ENCODE measurements at places on chromosomes 12 and 14. TPM values are rescaled to one million over a fixed set of nuclear protein-coding genes. Genes with fewer than 3 reads are reported as not detected.

OASL gene
- total RNA-seq = not detected

TUNAR gene
- total RNA-seq = 54.1 TPM

KRT77 gene
- not detected for total RNA-seq

TAS2R14 gene
- total RNA-seq = 5.9 TPM

REM2 gene
- total RNA-seq = 1.2 TPM

SYT1 gene
- 37.9 TPM for total RNA-seq

GRCh38 chr14:55103005-55103640 lies 25.9 kb upstream of the LGALS3 start:
- H3K36me3 ChIP-seq = no peaks in the 10 kb centered on the region
- H3K27me3 ChIP-seq = no peaks in the 10 kb centered on the region
- peak; percentile 84 for DNase-seq
- 0 out of 2 replicates have a peak overlapping the region, but pooled peaks have one; percentile 4 for H3K4me3 ChIP-seq
- H3K4me1 ChIP-seq = peaks cover 22% of the 10 kb centered on the region
- peak overlapping the region; percentile 75 for H3K27ac ChIP-seq

GRCh38 chr12:121472150-121472905 lies 72.4 kb downstream of the RNF34 start:
- DNase-seq = no peak
- no peak overlapping the region for H3K4me3 ChIP-seq
- 0 out of 2 replicates have a peak overlapping the region, but pooled peaks have one; percentile 2 for H3K27ac ChIP-seq
- peaks cover 15% of the 10 kb centered on the region for H3K4me1 ChIP-seq

DNA sequence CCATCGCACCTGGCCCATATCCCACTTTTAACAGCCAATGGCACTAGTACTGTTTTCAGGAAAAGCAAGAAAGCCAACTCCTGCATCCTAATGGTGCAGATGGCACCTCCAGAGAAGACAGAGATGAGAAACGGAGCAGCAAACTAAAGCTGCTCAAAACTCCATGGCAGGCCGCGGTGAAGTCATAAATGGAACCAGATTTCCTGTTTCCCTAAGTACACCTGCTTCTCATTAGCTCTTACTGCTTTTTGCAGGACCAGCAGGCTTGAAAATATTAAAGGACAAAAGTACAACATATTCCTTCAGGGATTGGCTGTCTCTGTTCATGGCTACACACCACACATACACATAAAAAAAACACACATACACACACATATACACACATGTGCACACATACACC lies 36.7 kb upstream of the LGALS3 start:
- no peak for DNase-seq
- H3K36me3 ChIP-seq = no peaks in the 10 kb centered on the region
- H3K4me3 ChIP-seq = no peak overlapping the region
- H3K4me1 ChIP-seq = no peaks in the 10 kb centered on the region

DNA sequence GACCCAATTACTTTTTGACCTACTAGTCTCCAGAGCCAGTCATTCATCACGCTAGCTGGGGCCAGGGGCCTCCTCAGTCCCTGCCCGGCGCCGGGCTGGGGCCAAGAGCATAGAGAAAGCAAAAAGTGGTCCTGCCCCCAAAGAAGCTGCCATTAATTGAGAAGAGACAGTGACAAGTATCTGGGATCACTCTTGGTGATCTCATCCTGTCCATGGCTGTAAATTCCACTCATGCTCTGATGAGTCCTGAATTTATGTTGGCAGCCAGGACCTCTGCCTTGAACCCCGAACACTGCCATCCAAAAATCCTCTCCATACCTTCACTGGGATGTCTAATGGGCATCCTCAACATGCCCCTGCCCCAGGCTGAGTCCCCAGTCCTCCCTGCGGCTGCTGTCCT lies 34.4 kb upstream of the DLK1 start:
- H3K27me3 ChIP-seq = no peaks in the 10 kb centered on the region
- H3K27ac ChIP-seq = no peak overlapping the region
- H3K4me1 ChIP-seq = no peaks in the 10 kb centered on the region
- no peaks in the 10 kb centered on the region for H3K36me3 ChIP-seq
- no peak overlapping the region for H3K4me3 ChIP-seq

DNA sequence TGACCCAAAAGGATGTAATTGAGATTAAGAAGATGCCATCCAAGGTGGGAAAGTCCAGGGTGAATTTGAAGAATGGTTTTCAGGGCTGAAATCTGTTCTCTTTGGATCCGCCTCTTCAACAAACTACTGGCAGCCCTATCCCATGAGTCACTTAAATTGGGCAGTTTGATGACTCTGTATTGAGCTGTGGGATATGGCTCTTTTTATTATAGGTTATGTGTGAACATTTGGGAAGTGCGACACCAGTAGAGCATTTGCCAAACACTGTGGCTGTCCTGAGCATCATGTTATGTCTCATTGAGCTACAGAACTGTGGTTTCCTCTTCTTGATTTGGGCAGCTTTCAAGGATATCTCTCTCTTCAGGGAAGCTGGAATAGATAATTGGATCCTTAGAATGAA lies 22.3 kb downstream of the IFT43 start:
- H3K27me3 ChIP-seq = no peaks in the 10 kb centered on the region
- H3K4me1 ChIP-seq = peaks cover 13% of the 10 kb centered on the region
- peaks cover 14% of the 10 kb centered on the region for H3K36me3 ChIP-seq
- no peak overlapping the region for H3K4me3 ChIP-seq
- H3K27ac ChIP-seq = no peak overlapping the region

- no peaks in the 10 kb centered on the region for H3K36me3 ChIP-seq
- no peaks in the 10 kb centered on the region for H3K27me3 ChIP-seq
- no peak for DNase-seq
- peaks cover 7% of the 10 kb centered on the region for H3K4me1 ChIP-seq
- no peak overlapping the region for H3K27ac ChIP-seq
Observed at GRCh38 chr14:87008965-87009364, 984.0 kb downstream of the GALC start.

- H3K27me3 ChIP-seq = no peaks in the 10 kb centered on the region
- DNase-seq = no peak
- no peak overlapping the region for H3K4me3 ChIP-seq
- H3K27ac ChIP-seq = no peak overlapping the region
- H3K36me3 ChIP-seq = peaks cover 33% of the 10 kb centered on the region
Observed at GRCh38 chr12:104991565-104992128, 5.5 kb downstream of the NOPCHAP1 start.

All from GM23338 (cell line).